Left ventricle myocardium superior (tissue), 1 donor: ENCODE measurements at places on chromosomes 3 and 15. TPM values are rescaled to one million over a fixed set of nuclear protein-coding genes. Genes with fewer than 3 reads are reported as not detected.

Gene SH3GL3
- total RNA-seq, result not detected

Gene ACSBG1
- total RNA-seq, result 0.05 TPM

Gene OXSR1
- 22.4 TPM for total RNA-seq

Gene ECE2
- total RNA-seq, result not detected

Gene CNOT10
- total RNA-seq, result 15.5 TPM

Gene PLSCR2
- total RNA-seq, result not detected

Gene SERPINI2
- not detected for total RNA-seq

Gene EPHB1
- 1.8 TPM for total RNA-seq

Gene ACTRT3
- total RNA-seq, result 0.72 TPM

Gene ZIC1
- not detected for total RNA-seq

Gene KLHL24
- 272 TPM for total RNA-seq

Gene TATDN2
- 17.0 TPM for total RNA-seq

Gene WNT5A
- 4.2 TPM for total RNA-seq

Gene CDCP1
- total RNA-seq, result 0.30 TPM
